ENCODE measurements at places on chromosomes 1 and 21. TPM values are rescaled to one million over a fixed set of nuclear protein-coding genes. Genes with fewer than 3 reads are reported as not detected.

GRCh38 chr1:216476341-216476740 is 53.1 kb upstream of the USH2A start:
- DNase-seq = no peak

- no peak for DNase-seq
Measured at GRCh38 chr1:41073971-41074370, 52.4 kb upstream of the SLFNL1 start.

The DENND2C gene
- 3.6 TPM for total RNA-seq

- no peak for DNase-seq
Measured at GRCh38 chr1:52641307-52641706, 8.3 kb downstream of the SHISAL2A start.

DNA sequence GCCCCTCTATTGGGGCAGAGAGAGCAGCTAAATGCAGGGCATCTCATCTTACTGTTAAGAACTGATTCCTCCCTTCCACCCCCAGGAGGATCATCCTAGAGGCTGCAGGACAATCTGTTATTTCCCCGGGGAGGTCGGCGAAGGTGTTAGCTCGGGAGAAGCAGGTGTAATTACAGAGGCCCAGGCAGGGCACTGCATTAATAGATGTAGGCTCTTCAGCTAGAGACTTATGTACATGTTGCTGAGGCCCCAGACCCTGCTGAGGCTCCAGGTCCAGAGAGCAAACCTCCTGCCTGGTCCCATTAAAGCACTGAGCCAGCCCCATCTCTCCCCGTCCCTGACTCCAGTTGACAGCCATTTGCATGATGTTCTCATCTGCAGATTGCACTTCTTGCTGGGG is 320.3 kb upstream of the VAMP3 start:
- no peak for DNase-seq

- no peak for DNase-seq
Measured at GRCh38 chr21:25573409-25574206, 33.7 kb downstream of the MRPL39 start.

- DNase-seq = no peak
Measured at GRCh38 chr1:36645867-36646266, 163.2 kb upstream of the CSF3R start.

The TAL1 gene
- 2.6 TPM for total RNA-seq

- peak; percentile 4 for DNase-seq
Measured at GRCh38 chr21:32687643-32688345, 40.0 kb downstream of the SYNJ1 start.

The INTS7 gene
- total RNA-seq = 1.2 TPM

DNA sequence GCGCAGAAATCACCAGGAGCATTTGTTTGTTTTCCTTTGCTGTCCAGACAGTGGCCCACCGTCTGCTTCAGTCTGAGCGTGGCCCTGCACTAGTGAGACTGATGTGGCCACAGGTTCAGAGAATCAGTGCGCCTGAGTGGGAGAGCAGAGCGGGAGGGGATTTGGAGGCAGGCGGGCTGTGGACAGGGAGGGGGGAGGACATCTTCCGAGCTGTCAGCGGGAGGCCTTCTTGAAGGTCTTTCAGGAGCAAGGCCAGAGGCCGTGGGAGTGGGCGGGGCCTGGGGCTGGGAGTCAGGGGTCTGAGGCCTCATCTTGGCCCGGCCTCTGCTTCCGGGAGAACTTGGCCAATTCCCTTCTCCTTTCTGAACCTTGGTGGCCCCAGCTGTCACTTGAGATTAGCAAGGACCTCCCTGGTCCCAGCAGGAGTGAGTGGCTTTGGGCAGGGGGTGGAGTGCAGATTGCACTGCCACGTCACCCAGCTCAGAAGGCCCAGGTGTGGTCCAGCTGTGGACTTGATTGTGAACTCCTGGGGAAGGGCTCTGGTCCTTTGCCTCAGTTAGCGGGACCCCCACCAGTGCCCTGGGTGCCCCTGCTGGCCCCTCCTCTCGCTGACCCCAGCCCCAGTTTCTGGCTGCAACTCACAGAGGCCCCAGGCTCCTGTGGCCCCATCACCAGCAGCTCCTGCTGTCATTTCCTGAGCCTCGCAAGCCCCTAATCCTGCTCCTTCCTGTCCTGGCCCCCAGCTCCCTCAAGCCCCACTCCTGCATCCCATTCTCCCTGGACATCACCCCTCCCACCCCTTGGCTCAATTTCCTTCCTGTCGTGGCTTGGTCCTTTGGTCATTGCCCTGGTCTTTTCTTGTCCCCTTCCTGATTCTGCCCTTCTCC is 8.4 kb downstream of the TNFRSF1B start:
- DNase-seq = no peak

The ENAH gene
- total RNA-seq = 70.1 TPM

DNA sequence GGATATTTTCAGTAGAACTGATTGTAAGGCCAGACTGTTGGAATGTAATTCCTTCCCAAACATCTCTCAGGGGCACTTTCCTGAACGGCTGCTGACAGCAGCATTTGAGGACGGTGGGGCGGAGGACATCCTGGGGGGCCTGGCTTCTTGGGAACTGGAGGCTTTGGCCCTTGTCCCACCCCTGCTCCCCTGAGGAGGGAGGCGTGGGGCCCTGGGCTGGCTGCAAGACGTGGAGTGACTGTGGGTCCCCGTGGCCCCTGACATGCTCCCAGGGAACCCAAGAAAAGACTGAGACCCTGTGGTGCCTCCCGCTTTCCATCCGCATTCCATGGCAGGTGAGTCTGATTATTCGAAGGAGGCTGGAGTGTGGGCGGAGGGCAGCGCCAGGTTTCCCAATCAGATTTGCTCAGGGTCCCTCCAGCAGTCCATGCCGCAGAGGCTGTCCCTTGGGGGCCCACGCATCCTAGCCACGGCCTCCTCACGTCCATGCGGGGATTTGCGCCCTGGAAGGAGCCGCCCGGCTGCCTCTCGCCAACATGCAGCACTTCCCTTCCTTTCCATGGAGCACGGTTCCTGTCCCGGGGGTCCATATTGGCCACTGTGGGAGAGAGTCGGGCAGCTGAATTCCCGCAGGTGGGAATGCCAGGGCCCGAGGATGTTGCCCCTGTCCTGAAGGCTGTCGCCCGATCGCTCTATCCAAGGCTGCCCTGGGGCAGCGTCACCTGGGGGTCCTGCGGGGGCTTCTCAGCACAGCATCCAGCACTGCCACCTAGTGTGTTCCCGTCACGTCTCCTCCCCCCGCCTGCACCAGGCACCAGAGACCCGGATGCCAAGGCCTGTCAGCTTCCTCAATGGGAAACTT is 69.0 kb downstream of the FAAP20 start:
- no peak for DNase-seq

- DNase-seq = no peak
Measured at GRCh38 chr21:26185021-26185420, 14.5 kb upstream of the APP start.

DNA sequence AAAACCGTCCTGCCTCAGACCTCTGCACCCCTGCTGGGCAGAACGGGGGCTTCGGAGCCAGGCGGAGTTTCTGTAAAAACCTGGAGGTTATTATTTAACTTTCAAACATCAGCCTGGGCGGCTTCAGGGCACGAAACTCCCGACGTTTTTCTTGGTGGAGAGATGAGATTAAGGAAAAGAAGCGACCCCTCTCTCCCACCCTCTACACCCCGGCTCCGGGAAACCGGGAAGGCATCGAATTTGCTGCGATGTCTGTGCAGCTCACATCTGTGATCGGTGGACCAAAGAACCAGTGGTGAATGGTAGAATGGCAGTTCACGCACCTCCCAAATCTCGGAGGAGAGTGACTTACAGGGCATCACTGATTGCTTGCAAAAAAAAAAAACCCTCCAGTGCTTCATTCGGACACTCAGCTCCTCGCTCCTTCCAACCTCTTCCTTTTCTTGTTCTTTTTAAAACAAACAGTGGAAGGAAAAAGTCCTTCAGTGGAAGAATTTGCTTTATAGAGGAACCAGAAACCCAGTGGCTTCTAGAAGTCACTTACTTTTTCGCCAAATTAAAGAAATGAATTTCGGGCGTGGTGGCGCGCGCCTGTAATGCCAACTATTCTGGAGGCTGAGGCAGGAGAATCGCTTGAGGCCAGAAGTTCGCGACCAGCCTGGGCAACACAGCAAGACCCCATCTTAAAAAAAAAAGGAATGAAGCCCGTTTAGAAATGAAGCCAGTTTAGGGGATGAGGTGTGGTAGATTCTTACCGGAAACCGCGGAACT is 884 bp downstream of the PHACTR4 start:
- no peak for DNase-seq

DNA sequence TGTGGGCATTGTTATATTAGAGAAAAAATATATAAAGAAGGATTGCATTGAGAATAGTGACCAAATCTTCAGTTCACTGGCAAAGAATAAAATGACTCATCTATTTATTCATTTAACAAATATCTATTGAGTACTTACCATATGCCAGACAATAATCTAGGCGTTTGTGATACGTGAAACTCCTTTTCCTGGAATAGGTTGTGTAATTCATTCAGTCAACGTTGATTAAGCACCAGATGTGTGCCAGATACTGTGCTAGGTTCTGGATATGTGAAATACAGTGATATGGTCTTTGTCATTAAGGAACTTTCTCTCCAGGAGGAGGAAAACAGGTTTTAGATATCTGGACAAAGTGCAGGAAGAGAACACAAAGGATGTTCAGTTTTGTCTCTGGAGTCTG is 344.5 kb downstream of the RWDD3 start:
- no peak for DNase-seq

- DNase-seq = no peak
Measured at GRCh38 chr1:47440599-47441081, 2.8 kb downstream of the FOXD2 start.

- peak; percentile 87 for DNase-seq
Measured at GRCh38 chr1:175072099-175072951, 4.7 kb downstream of the TNN start.

All from stomach (tissue), 19 donors.